Stimulated activated CD8-positive, alpha-beta memory T cell treated with anti-CD3 and anti-CD28 coated beads, Interleukin-4, amount 100 ng/mL, for 48 hours (primary cell): ENCODE measurements at places on chromosomes 6 and 20.
A peak's percentile ranks its signal among the peaks of the same experiment; 100 is the strongest.

GRCh38 chr6:151576633-151577032 is 82.8 kb downstream of the CCDC170 start:
- DNase-seq: no peak

DNA sequence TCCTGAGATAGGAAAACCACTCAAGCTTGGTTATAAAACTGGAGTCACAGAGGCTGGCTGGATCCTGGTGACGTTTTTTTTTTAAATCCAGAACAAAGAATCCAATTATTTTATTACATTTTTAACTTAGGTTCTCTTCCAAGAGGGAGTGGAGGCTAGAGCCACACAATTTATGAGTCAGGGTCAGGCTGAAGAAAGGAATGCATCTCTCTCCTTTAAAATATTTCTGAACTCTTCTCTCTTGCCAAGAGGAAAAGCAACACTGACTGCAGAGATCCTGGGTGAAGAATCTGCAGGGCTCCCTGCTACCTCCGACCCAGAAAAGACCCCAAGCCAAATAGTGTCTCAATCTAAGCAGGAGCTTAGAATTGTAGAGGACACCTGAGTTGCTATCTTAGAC is 88.5 kb upstream of the SSTR4 start:
- DNase-seq: no peak

DNA sequence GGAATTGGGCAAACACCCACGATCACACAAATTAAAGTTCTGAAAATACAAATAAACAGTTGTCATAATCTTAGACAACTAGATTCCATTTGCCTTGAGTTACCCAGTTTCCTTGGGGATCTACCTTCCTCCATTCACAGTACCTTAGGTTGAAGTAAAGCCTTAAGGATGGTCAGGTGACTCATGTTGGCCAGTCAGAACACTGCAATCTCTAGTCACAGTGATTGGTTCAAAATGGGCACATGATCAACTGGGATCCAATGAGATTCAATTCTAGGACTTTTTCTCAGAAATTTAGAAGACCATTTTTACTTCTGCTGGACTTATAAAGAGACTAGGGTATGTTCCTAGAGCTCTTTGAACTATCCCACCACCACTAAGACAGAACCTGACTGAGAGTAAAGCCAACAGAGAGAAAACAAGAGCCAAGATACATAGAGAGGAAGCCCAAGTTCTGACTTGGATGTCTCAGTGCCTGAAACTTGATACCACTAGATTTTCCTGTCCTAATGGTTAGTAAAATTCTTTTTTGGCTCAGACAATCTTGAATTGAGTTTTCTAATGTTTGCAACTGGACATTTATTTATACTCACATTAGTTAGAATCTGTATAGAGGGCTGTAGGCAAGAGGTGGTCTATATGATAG is 8.6 kb upstream of the CLIC5 start:
- DNase-seq: no peak

DNA sequence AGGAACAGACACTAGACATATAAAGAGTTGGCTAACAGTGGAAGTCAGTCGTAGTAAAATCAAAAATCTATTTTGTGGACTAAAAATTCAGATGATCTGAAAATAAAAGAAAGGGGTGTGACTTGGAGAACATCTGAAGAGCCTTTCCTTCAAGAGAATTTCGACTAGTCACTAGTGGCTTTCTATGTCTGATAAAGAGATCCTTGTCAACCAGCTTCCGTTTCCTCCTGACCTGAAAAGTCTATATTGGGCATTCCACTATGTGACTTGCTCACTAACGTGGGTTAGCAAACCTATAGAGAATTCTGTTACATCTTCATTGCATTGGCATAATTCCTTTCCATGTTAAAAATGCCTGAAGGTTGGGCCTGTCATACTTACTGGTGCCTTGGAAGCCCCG is 25.9 kb downstream of the TRAF3IP2 start:
- no peak for DNase-seq

GRCh38 chr6:9537381-9537780 is 877.5 kb downstream of the TFAP2A start:
- DNase-seq: no peak

GRCh38 chr20:11001764-11002540 is 328.2 kb upstream of the JAG1 start:
- no peak for DNase-seq

GRCh38 chr6:112251171-112251875 is 3.0 kb downstream of the LAMA4 start:
- DNase-seq: no peak

DNA sequence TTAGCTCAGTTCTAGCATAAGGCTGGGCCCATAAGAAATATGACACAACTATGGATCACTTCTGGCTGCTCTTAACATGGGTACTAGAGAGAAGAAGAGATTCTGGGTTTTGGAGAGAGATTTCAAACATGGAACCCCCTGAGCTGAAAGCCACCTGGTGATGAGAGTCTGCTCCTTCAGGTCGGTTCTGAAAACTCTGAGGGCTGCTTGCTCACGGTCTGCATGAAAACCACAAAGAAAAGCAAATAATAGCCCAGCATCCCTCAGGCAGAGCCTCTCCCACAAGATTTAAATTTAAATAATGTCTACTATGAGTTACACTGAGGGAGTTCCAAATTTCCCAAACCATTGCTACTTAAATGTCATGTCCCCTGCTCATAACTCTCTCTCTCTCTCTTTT is 301.5 kb downstream of the BMP7 start:
- DNase-seq: no peak

DNA sequence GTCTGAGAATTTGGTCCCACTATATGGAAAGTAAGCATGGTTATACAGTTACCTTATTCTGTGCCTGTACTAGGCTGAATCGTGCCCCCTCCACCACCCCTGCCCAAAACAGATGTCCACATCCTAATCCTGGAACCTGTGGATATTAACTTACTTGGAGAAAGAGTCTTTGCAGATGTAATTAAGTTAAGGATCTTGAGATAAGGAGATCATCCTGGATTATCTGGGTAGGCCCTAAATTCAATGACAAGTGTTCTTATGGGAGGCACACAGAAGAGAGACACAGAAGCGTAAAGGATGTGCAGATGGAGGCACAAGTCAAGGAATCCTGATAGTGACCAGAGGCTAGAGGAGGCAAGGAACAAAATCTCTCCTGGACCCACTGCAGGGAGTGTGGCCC is 116.7 kb upstream of the MAN1A1 start:
- DNase-seq: no peak

GRCh38 chr6:51335543-51335942 is 516.9 kb downstream of the TFAP2B start:
- DNase-seq: no peak

GRCh38 chr6:110414669-110415068 is 706 bp downstream of the DDO start:
- DNase-seq: no peak

GRCh38 chr6:129429956-129430355 is 280.0 kb downstream of the ARHGAP18 start:
- DNase-seq: no peak

- DNase-seq: no peak
These were observed 28.4 kb downstream of the COL19A1 start for GRCh38 chr6:69894578-69895347.

GRCh38 chr6:46104209-46104608 is 25.6 kb upstream of the ENPP4 start:
- no peak for DNase-seq

DNA sequence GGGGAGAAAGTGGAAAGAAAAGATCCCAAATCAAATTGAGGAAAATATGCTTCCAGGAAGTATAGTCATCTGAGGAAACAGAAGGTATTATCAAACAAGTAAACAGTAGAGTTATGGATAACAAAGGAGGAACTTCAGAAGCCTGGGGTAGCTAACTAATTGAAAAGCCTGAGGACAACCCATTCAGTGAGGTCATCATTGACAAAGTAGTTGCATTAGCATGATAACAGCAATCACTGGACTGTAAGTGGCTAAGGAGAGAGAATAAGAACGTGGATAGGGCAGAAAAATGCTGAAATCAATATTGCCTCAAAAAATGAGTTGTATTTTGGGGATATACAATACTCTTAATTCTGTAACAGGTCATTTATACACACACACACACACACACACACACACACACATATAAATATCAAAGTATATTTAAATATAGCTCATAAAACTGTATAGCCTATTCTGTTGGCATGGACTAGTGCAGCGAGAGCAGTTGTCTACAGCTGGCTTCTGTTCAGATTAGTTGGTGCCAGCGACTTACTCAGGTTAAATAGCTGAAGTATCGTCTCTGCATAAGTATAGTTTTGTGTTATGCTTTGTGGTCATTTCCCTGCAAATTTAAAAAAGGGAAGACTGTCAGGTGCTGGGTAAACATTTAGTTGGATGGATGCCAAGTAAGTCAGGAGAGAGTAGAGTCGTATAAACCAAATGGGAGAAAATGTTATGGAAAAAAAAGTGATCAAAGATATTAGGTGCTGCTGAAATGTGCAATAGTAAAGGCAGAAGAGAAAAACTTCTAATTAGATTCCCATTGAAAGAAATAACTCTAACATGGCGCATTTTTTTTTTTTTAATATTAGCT is 33.8 kb upstream of the CTAGE9 start:
- DNase-seq: no peak

DNA sequence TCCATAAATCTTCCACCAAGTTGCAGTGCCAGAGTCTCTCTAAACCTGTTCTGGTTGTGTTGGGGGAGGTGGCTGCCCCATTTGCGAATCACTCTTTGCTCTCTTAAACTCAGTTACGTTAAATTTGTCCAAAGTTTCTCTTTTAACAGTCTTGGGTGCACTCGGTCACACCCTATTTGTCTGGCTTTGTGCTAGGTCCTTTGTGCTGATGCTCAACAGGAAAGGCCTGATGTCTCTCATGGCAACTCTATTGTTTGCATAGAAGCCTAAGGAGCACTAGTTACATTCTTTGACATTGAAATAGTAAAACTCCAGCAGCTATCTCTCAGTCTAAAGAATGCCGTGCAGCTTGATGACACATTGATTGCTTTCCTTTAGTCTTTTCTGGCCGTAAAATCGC is 105.1 kb downstream of the TRMT11 start:
- no peak for DNase-seq

DNA sequence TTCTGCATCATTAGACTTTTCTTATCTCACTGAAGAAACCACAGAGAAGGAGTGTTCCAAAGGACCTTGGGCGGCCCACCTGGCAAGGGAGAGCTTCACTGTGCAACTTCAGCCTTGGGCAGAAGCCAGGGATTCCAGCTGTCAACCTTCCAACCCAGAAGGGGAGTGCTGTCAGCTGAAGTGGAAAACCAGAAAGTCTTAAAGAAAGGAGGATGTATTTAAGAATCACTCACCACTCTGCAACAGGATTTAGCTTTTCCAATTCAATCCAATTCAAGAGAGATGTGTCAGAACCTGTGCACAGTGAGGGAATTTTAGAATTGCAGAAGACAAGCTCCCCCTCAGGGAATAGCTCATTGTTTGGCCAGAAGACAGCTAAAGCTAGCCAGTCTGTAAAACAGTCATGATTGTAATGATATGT is 553.7 kb downstream of the CD83 start:
- DNase-seq: no peak

GRCh38 chr6:30508890-30509736 is 19.8 kb downstream of the HLA-E start:
- DNase-seq: no peak

DNA sequence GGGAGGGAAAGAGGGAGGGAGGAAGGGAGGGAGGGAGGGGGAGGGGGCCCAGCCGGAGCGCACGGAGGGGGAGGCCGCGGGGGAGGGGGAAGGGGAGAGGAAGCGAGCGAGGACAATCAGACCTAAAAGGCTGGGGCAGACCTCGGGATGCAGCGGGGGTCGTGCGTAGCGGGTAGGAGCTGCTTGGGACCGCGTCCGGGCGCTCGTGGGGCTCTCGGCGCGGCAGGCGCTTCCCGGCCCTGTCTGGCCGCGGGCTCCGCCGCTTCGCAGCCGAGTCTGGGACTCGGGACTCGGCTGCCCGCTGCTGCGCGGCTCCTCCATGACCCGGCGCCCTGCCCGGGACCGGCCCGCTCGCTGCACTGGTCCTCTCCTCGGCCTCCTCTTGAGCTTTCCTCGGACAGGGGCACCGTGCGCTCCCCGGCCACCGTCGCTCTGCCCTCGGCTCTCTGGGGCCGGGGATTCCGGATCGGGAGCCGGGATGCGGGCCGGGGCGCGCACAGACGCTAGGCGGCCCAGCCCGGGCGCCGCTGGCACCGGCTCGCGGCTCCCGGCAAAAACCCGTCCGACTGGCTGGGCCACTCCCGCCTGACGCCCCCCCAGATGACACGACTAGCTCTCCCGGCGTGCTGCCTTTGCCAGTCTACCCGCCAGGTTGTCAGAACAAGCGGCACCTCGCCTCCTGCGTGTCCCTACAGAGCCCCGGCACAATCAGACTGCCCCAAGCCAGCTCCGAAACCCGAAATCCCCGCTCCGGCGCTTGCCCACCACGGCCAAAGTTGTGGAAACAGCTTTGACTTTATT is 2.2 kb downstream of the TFAP2A start:
- DNase-seq: no peak

- peak; percentile 25 for DNase-seq
These were observed 13.5 kb downstream of the DYNLT1 start for GRCh38 chr6:158630938-158631616.

DNA sequence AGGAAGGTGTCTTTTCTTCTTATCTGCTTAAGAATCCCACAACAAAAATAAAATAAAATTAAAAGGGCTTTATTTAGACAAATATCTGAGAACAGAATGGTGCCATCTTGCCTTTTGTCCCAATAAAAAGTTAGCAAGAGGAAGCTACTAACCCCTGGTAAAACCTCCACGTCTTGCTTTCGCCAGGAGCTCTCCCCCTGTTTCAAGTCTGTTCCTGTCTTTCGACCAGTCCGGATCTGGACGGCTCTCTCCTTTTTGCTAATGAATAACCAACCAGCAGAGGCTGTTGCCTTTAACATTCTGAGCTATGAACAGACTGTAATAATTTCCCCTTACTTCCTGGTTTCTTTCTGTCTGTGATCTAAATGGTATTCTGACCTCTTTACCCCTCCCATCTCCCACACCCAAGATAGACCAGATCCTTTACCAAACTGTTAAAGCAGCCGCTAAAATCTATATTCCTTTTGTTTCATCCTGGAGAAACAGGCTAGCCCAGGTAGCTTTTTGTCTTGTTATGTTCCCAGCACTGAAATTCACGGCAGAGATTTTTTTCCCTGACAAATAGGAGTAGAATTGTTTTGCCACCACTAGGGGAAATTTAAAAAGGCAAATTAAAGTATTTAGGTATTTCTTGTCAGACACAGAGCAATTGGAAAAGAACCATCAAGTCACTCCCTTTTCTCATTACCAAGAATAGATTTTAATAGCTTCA is at the start of gene FRK:
TSS of gene FRK (minus strand) at position 320 of the 712 bp plus-strand sequence. CDS start 580 bp downstream, outside the sequence.
- DNase-seq: no peak

DNA sequence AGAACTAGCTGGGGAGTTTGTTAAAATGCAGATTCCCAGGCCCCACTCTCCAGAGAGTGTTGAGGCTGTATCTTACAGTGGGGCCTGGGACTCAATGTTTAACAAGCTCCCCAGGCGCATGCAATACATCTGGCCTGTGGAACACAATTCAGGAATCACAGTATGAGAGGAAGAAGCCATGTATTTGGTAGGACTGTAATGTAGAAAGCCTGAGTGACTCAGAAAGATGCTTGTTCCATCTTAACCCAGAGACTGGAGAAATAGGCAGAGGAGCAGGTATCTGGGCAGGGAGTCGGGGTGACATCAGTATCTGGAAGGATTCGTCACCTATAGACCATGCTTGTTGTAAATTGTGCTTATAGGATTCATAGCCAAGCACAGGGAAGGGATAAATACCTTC is 90.5 kb downstream of the UNC5CL start:
- DNase-seq: no peak
